AG04450 (cell line): ENCODE measurements at places on chromosomes 5 and 9.

DNA sequence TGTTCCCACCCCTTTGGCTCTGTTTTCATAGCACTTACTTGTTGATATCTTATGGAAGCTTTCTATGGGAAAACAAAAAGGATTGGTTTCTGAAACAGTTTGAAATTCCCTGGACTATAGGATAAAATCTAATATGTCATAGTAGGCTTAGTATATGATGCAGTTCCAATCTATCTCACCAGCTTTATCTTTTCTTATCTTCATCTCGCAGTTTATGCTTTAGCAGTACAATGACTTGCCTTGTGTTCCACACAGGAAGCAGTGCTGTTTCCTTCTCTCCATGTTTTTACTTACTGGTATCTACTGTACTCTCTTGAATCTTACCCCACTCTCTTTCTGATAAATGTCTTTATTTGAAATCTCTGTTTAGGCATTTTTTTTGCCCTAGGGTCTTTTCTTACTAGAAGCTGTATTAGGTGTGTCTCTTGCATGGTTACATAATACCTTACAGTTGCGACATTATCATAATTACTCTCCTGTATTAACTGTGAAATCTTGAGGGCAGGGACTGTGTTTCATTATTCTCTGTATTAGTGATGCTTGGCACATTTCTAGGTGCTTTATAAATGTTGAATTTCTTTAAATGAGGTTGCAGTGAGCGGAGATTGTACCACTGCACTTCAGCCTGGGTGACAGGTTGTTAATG is 76.3 kb downstream of the FOCAD start:
- DNase-seq: no peak

- no peak for DNase-seq
Measured at GRCh38 chr9:69034071-69034470, 1.5 kb upstream of the FXN start.

DNA sequence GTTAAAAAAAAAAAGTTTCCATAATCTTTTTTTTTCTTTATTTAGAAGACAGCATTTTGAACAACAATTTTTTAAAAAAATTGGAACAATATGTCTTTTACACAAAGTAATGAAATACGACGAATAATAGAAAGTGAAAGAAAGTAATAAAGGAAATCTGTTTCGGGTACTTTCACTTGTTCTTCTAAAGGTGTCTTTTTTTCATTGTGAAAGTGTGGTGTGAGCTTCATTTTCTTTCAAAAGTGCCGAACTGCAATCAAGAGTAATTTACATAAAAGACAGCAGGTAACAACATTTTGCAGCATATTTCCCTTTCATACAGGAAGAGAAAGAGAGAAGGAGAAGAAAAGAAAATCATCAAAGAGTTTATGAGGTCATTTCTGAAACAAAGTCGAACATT is 159.7 kb upstream of the CDH12 start:
- DNase-seq: no peak

DNA sequence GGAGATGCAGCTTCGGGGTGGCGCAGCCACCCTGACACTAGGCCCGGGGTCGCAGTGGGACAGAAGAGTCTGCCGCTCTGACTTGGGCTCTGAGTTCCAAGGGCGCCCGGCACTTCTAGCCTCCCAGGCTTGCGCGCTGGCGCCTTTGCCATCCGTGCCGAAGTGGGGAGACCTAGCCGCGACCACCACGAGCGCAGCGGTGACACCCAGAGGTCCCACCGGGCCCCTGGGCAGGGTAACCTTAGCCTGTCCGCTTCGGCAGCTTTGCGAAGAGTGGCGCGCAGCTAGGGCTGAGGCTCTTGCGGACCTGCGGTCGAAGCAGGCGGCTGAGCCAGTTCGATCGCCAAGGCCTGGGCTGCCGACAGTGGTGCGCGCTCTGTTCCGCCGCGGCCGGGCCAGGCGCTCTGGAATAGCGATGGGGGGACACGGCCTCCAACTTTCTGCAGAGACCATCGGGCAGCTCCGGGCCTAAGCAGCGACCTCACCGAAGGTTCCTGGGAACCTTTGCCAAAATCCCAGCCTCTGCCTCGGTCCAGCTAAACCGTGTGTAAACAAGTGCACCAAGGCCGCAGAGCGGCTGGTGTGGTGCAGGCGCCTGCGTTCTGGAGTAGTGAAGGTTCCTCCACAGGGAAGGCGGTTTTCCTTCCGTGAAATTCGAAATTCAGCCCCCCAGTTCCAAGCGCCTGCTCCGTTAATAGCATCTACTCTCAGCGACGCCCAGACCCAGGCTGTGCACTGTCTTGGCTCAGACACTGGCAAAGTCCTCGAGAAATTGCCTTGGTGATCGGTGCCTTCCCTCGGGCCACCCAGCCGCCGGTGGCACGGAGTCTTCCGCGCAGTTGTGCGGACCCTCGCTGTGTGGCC is 7.4 kb downstream of the TLX3 start:
- no peak for DNase-seq

DNA sequence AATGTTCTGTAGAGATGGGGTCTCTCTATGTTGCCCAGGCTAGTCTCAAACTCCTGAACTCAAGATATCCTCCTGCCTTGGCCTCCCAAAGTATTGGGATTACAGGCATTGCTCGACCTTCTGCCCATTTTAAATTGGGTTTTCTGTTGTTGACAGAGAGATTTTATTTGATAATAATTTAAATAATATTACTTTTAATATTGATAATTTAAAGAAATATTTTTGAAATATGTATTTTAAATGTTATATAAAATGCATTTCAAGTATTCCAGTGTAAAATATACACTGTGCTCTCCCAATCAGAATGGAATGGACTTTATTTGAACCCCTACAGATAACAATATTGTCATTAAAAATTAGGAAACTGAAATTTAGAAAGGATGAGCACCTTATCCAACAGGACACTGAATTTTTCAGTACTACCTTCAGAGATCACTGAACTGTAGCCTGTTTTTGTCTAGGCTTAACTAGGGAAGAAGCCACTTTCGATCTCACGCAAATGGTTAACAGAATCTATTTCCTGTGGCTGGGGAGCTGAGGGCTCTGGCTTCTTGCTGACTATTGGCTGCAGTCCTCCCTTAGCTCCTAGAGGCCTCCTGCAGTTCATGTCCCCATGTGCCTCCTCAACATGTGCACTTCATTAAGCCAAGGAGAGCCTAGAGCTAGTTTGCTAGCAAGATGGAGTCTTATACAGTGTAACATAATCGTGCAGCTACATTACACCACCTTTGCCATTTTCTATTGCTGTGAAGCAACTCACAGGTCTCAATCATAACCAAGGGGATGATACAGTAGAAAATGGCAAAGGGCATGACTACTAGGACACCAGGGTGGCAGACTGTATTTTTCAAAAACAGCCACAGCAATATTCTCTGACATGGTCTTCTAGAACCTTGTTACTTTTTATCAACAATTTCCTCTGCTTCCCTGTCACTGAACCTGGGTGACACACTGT is 150.0 kb downstream of the CDC42SE2 start:
- DNase-seq: no peak

GRCh38 chr5:5695266-5695665 is 272.8 kb downstream of the ICE1 start:
- no peak for DNase-seq

DNA sequence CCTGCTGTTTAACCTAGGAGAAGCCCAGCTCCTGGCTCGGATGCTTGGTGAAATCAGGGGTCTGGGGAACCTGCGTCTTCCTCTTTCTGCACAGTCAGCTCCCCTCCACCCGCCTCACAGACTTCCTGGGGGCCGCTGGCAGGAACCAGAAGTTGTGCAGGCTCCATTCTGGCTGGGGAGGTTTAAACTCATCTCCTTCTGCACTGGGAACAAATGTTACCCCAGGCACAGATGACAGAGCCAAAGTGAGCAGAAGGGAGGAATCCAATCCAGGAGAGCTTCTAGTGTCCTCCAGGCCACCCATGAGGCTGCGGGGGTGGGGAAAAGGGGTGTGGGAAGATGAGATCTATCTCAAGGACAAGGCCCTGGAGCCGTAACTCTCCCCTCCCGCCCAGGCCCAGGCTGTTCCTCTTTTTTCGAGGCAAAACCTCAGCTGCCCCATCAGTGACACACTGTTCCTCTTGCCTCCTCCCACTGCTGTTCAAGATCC is 31.2 kb downstream of the KCNMB1 start:
- DNase-seq: no peak

GRCh38 chr5:84227236-84227635 is 157.4 kb downstream of the EDIL3 start:
- DNase-seq: no peak

GRCh38 chr9:111630182-111630963 is 761 bp upstream of the DNAJC25 start:
- DNase-seq: no peak

GRCh38 chr9:114779352-114779845 is 26.4 kb downstream of the TNFSF15 start:
- DNase-seq: no peak

GRCh38 chr9:127207734-127208410 is 56.7 kb upstream of the GARNL3 start:
- no peak for DNase-seq

DNA sequence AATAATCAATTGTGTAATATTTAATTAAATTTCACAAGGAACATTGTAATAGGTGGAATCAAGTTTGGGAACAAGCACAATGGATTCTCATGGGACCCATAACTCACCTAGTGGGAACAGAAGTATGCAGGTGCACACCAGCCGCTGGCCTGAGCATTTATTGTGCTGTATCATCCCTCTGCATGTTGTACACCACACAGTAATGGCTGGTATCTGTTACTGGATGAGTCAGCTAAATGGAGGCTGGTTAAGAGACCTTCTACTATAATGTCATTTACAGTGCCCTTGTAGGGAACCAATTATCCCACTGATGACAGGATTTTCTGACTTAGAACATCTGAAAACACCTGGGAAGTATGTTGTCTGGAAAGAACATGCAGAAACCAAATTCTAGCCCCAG is 3.2 kb upstream of the MAP3K1 start:
- DNase-seq: no peak

- no peak for DNase-seq
Measured at GRCh38 chr5:109533751-109534272, 124.0 kb upstream of the PJA2 start.

GRCh38 chr5:53048248-53048647 is 59.1 kb downstream of the ITGA2 start:
- DNase-seq: no peak

- DNase-seq: no peak
Measured at GRCh38 chr9:81191222-81191621, 498.1 kb downstream of the TLE1 start.
